ENCODE measurements at places on chromosomes 3 and 15.

DNA sequence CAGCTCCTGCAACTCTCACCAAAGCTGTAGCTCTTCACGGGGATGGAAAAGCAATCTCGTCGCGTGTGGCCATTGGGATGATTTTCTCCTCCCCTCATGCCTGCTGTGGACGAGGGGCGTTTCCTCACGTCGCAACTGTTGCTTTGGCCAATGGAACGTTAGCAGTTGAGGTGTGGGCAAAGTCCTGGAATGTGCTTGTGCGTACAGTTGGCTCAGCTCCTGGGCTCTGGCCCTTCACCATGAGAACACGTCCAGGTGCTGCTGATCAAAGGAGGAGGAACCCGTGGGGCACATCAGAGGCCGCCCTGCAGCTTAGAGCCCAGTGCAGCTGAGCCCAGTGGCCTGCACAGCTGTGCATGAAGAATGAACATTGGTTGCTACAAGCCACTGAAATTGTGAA lies 186.1 kb downstream of the TJP1 start:
- H3K4me1 ChIP-seq, result no peaks in the 10 kb centered on the region
- DNase-seq, result no peak
- peaks cover 67% of the 10 kb centered on the region for H3K27me3 ChIP-seq

GRCh38 chr15:42138968-42139386 lies 17.5 kb downstream of the PLA2G4F start:
- H3K4me1 ChIP-seq, result no peaks in the 10 kb centered on the region
- no peaks in the 10 kb centered on the region for H3K36me3 ChIP-seq
- no peaks in the 10 kb centered on the region for H3K27me3 ChIP-seq
- H3K27ac ChIP-seq, result no peak overlapping the region

GRCh38 chr15:96031426-96032110 lies 298.9 kb upstream of the NR2F2 start:
- H3K27me3 ChIP-seq, result peaks cover 2% of the 10 kb centered on the region
- DNase-seq, result no peak
- no peaks in the 10 kb centered on the region for H3K36me3 ChIP-seq

DNA sequence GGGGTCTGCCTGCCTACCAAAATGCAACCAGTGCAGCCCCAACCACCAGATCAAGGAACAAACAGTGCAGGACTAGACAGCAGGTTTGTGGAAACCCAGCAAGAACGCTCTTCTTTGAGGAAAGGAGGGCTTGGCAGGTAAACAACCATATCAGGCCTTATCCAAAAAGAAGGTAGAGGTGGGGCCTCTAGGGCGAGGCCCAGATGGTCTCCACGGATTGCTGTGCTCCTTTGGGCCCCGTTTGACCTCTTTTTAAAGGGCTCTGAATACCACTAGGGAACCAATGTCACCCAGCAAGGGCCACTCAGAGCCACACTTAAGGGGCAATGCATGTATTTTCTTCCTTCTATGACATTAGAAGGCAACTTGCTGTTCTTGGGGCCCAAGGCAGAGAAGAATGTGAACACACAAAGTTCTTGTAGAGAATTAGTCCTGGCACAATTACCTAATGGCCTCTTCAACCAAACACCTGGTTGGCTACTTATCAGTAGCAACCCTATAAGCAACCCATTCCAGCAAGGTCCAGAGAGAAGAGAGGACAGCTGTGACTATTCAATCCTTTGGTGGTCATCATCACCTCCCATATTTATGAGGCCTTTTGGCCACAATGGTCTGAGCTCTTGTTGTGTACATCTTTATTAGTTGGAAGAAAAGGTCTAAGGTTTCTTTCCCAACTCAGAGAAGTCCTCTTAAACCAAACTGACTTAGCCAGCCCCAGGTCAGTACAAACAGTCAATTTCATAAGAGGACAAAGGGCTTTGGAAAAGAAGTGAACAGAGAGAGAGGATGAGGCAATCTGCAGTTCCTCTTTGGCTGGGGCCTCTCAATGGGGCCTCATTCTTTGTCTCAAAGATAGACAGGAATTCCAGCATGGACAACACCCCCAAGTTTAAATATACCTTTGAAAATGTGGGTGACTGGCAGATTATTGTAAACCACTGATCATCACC lies 36.0 kb downstream of the FOXP1 start:
- no peaks in the 10 kb centered on the region for H3K36me3 ChIP-seq
- no peaks in the 10 kb centered on the region for H3K27me3 ChIP-seq
- no peak overlapping the region for H3K4me3 ChIP-seq
- H3K4me1 ChIP-seq, result peaks cover 11% of the 10 kb centered on the region
- H3K27ac ChIP-seq, result peak overlapping the region; percentile 42

- H3K36me3 ChIP-seq, result peaks cover 64% of the 10 kb centered on the region
- no peak for DNase-seq
- H3K4me1 ChIP-seq, result peaks cover 37% of the 10 kb centered on the region
- no peak overlapping the region for H3K27ac ChIP-seq
These were observed 2.3 kb upstream of the HMCES start for GRCh38 chr3:129276385-129276784.

DNA sequence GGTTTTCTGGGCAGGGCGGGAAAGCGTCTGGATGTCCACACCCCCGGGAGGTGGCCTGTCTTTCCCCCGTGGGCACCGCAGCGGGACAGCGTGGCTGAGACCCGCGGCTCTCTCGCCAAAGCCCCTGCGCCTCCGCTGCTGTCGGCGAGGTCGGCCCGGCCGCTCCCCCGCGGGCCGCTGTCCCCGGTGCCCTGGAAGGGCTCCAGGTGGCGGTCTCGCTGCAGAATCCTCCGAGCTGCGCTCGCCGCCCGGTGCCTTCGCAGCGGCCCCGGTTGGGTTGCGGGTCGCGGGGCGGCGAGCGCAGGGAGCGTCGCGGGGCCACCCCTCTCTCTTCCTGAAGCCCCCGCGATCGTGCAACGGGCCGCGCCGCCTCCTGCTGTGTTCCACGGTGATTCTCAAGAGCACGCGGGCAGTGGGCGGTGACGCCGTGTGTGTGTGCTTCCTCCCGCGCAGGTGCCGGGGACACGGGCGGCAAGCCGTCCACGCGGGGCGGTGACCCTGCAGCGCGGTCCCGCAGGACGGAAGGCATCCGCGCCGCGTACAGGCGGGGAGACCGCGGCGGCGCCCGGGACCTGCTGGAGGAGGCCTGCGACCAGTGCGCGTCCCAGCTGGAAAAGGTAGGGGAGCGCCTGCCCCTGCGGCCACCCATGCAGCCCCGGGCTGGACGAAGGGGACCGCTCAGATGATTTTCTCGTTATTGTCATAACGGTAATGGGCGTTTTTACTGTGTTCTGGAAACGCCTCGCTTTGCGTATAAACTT lies 54.4 kb downstream of the LRRK1 start:
- H3K27me3 ChIP-seq, result peaks cover 84% of the 10 kb centered on the region
- no peak for DNase-seq
- H3K4me3 ChIP-seq, result peak overlapping the region; percentile 56
- peaks cover 12% of the 10 kb centered on the region for H3K4me1 ChIP-seq

DNA sequence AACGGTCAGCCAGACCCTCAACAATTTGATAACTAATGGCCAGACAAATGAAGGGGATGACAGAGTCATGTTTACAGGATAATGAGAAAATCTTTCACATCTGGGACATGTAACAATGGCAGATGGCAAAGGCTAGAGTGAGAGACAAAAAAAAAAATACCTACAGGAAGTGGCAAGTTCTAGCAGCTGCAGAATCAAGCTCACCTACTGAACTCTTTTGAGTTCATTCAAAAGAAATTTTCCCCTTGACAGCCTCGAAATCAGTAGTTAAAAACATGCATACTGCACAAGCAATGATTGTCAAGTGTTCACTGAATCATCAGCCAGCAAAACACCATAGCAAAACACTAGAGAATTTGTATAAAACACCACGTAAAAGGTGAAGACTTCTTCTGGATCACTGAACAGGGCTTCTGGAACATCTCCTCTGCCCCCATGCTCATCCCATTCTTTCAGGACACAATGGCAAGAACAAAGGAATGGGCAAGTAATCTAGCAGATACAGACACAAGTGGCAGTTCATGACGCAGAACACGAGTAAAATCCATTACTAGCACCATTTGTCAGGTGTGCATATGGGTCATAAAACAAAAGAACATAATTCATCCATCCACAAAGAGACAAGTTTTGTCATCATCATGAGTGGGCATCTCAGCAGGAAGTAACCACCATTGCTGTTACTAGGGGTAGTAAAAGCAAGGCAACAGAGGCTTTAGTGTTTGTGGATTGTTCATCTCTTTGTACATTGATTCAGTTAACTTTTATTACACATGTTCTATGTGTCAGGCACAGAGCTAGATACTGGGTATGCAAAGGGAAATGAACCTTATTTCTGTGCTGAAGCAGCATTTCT lies 13.8 kb upstream of the KCNMB2 start:
- H3K27me3 ChIP-seq, result no peaks in the 10 kb centered on the region
- no peaks in the 10 kb centered on the region for H3K36me3 ChIP-seq
- DNase-seq, result no peak

GRCh38 chr3:38117163-38117716 lies 19.7 kb downstream of the ACAA1 start:
- H3K27me3 ChIP-seq, result no peaks in the 10 kb centered on the region
- peaks cover 24% of the 10 kb centered on the region for H3K36me3 ChIP-seq
- peak overlapping the region; percentile 21 for H3K27ac ChIP-seq
- H3K4me1 ChIP-seq, result peaks cover 11% of the 10 kb centered on the region
- H3K4me3 ChIP-seq, result no peak overlapping the region

- H3K4me1 ChIP-seq, result no peaks in the 10 kb centered on the region
- no peak overlapping the region for H3K4me3 ChIP-seq
- no peaks in the 10 kb centered on the region for H3K36me3 ChIP-seq
- H3K27ac ChIP-seq, result no peak overlapping the region
These were observed 512 bp downstream of the IQCF5 start for GRCh38 chr3:51874889-51875288.

- H3K36me3 ChIP-seq, result no peaks in the 10 kb centered on the region
- no peak for DNase-seq
- H3K4me1 ChIP-seq, result peaks cover 32% of the 10 kb centered on the region
- peak overlapping the region; percentile 58 for H3K27ac ChIP-seq
- H3K4me3 ChIP-seq, result no peak overlapping the region
These were observed 231.2 kb upstream of the TPRG1 start for GRCh38 chr3:188940573-188940932.

DNA sequence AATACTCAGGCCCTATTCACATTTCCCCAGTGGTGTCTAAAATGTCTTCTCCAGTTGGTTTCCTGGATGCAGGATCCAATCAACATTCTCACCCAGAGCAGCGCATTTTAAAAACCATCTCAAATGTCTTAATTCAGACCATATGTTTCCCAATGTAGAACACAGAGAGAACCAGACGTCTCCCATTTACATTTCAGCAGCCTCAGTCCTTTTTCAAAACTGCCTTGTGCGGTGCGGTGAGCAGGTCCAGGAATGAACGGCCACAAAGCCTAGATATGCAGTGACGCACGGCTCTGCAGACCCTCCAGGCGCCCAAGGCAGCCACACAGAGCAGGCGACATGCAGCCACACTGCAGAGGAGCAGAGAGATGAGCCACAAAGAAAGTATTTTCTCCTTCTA lies 66.1 kb upstream of the MEX3B start:
- no peak overlapping the region for H3K4me3 ChIP-seq
- H3K36me3 ChIP-seq, result no peaks in the 10 kb centered on the region
- H3K4me1 ChIP-seq, result no peaks in the 10 kb centered on the region
- H3K27me3 ChIP-seq, result no peaks in the 10 kb centered on the region

- no peak overlapping the region for H3K4me3 ChIP-seq
- peaks cover 12% of the 10 kb centered on the region for H3K4me1 ChIP-seq
- H3K27me3 ChIP-seq, result no peaks in the 10 kb centered on the region
- no peak for DNase-seq
- H3K36me3 ChIP-seq, result no peaks in the 10 kb centered on the region
- no peak overlapping the region for H3K27ac ChIP-seq
These were observed 108.0 kb downstream of the SERPINI1 start for GRCh38 chr3:167843481-167843880.

DNA sequence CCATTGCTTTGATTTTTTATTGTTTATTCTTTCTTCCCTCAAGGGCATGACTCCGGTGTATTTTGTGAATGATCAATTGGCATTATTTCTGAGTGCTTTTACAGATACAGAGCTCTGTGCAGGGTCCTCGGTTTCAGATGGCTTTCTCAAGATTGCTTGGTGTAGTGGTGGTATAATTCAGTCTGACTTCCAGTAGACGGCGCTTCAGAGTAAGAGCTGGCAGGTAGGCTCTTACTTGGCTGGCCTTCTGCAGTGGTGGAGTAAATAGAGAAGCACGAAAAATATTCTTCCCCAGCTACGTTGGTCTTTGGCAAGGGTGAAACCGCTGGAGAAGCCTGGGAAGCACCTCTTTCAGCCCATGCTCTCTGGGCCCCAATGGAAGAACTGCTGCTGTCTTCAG lies 723.0 kb upstream of the BCHE start:
- no peaks in the 10 kb centered on the region for H3K4me1 ChIP-seq
- DNase-seq, result no peak
- H3K27me3 ChIP-seq, result no peaks in the 10 kb centered on the region
- no peak overlapping the region for H3K27ac ChIP-seq

- no peaks in the 10 kb centered on the region for H3K36me3 ChIP-seq
- H3K27me3 ChIP-seq, result no peaks in the 10 kb centered on the region
- H3K27ac ChIP-seq, result no peak overlapping the region
- no peak for DNase-seq
- no peak overlapping the region for H3K4me3 ChIP-seq
These were observed 53.3 kb downstream of the ZNF385D start for GRCh38 chr3:21697707-21698106.

DNA sequence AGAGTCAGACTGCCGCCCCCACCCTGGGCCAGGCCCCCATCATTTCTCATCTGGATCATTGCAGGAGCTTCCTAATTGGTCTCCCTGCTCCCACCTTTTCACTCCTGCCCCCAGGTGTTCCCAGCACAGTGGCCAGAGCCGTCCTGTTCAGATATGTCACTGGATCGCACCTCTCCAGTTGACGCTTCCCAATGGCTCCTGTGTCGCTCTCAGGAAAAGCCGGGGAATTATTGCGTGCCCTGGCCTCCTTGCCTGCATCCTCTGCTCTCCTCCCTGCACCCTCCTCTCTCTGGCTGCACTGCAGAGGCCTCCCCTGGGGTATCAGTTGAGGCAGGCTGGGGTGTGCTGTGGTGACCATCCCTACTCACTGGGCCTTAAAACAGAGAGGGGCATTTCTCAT lies 25.5 kb upstream of the CYP11A1 start:
- no peak overlapping the region for H3K4me3 ChIP-seq
- no peaks in the 10 kb centered on the region for H3K36me3 ChIP-seq
- H3K4me1 ChIP-seq, result peaks cover 5% of the 10 kb centered on the region
- no peak overlapping the region for H3K27ac ChIP-seq
- DNase-seq, result no peak
- H3K27me3 ChIP-seq, result no peaks in the 10 kb centered on the region

Data from left ventricle myocardium inferior (tissue), 1 donor.